ENCODE measurements at places on chromosomes 2 and 18.

GRCh38 chr2:231966886-231967285 is 5.4 kb downstream of the DIS3L2 start:
- no peak for DNase-seq

DNA sequence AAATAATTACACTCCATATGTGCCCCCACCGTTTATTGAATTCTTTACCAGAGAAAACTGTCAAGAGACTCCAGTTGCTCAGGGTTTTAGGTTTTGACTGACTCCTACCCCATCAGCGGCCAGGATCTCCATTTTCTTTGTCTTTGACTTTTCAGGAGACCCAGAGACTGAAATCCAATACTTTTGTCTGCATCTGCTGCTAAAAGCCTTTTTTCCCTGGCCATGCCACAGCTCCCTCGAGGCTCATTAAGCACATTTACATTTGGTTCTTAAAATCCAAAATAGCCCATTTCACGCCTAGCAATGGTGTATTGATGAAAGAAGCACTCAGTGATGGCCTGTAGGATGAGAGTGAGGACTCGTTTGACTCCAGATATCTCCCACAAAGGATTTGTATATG is 332.6 kb upstream of the ACVR2A start:
- no peak for DNase-seq

GRCh38 chr2:197297266-197297665 is 13.3 kb downstream of the ANKRD44 start:
- DNase-seq = no peak

GRCh38 chr2:232878855-232879617 is 9.0 kb downstream of the SNORC start:
- DNase-seq = no peak

- no peak for DNase-seq
Measured at GRCh38 chr2:229408356-229408755, 137.3 kb upstream of the PID1 start.

DNA sequence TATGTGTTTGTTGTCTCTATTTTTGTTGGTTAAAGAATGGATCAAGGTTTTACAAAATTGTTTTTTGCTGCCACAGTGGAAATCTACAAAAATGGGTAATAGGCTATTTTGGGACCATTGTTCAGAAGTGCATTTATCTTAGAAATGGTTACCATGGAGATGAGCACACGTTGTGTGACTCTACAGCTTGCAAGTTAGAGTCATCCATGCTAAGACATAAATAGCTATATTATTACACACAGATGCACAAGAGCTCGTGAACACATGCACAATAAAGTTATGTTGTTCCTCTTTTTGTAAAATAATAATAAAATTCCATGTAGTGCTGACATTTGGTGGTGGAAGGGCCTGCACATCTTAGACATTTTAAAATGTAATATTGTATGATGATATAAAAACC is 15.5 kb upstream of the DUSP19 start:
- DNase-seq = no peak

DNA sequence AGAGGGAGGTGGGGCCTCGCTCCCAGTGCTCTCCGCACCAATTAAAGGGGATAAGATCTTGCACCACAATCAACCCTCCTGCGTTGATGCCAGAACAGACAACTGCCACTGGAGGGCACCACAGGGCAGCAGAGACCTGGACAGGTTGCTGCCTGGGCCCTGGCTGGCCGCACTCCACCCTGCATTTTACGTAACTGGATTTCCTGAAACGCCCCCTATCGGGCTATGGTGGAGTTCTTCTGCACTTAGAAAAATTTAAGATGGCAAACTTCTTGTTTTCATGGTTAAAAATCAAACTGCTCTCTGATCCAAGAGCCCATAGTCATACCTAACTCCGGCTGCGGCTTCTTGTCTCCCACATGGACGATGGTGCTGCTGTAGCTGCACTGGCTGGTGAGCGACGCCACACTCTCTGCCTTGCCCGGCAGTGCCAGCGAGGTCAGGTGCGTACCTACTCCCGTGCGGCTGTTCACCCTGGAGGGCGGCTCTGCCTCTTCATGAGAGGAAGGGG is 16.8 kb upstream of the HES6 start:
- no peak for DNase-seq

- DNase-seq = no peak
Measured at GRCh38 chr2:130826821-130827501, 9.8 kb upstream of the ARHGEF4 start.

DNA sequence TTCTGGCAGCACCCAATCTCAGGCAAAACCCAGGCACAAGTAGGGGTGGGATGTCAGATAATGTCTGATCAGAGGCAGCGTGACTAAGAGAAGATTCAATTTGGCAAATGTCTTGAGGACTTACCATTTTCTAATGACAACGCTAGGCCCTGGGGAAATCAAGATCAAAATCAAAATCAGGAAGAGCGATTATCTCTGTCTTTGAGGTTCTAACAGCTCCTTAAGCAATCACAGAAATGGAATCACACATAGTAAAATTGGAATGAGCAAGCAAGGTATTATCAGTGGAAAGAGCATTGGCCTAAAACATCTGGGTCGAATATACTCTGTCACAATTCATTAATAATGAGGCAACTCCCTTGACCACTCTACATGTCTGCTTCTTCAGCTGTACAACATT is 8.6 kb upstream of the SERPINB2 start:
- no peak for DNase-seq

DNA sequence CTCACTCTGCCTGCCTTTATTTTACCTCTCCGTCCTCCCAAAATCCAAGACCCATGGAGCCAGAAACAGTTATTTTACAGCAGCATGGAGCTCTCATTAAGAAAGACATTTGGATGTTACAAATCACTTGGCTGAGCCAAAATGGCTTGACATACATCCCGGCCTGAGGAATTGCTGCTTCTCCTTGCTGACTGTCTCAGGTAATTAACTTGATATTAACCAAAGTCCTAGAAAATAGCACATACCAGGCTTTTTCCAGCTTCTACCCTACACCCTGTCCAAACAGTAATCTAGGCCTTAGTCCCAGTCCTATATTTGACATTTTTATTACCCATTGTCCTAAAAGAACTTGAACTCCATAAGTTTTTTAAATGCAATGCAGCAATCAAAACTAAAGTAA is 205.0 kb downstream of the TMX3 start:
- no peak for DNase-seq

DNA sequence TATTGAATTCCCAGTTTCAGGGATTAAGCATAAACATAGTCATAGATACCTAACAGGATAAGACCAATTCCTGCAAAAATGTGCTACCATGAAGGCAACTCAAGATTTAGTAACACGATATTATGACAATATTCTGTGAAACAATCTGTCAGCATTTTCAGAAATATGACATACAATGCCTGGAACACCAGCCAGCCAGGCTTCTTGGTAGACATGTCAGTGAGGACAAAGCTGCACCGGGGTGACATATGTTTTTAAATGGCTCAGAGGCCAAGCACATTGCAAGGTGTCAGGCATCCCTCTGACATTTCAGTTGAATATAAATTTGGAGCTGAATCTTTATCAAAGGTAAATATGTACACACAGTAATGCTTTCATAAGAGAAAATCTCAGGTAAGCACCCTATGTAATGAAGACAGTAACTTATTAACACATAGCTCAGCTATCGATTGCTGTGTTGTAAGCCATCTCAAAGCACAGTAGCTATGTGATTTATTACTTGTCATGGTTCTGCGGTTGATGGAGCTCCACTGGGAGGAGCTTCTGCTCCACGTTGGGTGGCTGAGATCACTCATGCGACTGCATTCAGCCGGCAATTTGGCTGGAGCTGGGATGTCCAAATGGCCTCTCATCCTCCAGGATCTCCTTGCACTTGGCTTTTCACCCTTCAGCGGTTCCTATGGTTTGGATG is 31.9 kb upstream of the EML6 start:
- DNase-seq = no peak

GRCh38 chr2:194621945-194622344 is 1035.1 kb upstream of the SLC39A10 start:
- DNase-seq = no peak

DNA sequence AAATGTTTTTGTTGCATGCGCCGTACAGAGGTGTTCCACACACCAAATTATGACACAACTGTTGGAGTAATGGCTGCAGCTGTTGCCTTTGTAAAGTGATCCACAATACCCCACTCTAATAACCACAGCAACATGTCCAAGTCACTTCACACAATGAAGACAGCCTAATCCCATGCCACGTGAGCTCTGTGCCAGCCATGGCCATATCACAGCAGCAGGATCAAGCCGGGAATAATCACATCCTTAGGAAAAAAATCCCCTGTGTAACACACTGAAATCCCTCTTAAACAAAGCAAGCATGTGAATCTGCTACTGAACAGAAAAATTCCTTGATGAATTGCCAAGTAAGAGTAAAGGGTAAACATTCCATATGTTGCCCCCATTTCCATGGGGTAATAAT is 179.5 kb upstream of the PARD3B start:
- no peak for DNase-seq

- DNase-seq = no peak
Measured at GRCh38 chr2:143158551-143159485, 29.6 kb downstream of the ARHGAP15 start.

DNA sequence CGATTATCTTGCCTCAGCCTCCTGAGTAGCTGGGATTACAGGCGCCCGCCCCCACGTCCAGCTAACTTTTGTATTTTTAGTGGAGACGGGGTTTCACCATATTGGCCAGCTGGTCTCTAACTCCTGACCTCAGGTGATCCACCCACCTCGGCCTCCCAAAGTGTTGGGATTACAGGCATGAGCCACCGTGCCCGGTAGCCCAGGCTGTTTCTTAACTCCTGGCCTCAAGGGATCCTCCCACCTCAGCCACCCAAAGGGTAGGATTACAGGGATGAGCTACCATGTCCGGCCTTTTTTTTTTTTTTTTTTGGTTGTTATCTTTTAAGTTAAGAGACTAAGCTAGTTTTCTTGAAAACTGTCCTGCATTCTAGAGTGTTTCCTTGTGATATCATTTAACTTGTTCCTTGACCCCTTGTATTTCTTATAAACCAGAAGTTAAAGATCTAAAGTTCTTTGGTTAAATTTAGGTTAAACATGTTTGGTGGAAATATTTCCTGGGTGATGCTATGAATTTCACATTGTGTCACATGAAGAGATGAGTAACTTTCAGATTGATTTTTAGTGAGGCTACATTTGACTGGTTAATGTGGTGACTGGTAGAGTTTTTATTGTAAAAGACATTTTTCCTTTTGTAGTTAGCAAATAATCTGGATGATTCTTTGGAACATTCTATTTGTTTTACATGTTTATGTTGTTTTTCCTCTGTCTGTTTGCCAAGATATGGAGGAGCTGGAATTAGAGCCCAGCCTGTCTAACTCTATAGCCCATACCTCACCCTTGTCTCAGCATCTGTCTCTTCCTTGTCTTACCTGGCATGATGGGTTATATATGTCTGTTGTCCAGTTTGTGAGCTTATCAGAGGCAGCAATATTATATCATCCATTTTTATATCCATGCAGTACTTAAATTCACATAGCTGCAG is 5.2 kb downstream of the NCAPH start:
- DNase-seq = no peak

DNA sequence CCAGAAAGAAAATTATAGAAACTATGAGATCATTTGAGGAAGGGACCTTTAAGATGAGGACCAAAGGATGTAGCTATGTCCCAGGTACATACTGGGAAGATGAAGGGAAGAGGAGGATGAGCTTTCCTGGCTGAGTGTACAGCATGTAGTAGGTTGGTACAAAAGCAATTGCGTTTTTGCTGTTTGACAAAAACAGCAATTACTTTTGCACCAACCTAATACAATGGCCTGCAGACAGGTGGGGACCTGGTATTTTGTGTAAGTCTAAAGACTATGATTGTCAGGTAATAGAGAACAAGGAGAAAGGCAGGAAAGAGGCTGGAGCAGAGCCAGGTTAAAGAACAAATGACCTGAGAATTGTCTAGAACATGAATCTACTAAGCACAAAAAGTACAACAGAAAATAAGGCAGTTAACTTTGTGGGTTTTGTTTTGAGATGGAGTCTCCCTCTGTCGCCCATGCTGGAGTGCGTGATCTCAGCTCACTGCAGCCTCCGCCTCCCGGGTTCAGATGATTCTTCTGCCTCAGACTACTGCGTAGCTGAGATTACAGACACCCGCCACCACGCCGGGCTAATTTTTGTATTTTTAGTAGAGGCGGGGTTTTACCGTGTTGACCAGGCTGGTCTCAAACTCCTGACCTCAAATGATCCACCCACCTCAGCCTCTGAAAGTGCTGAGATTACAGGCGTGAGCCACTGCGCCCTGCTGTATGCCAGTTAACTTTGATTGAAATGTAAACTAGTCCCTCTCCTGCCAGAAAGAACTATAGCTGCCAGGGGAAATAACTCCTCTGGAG is 3.2 kb upstream of the TGOLN2 start:
- no peak for DNase-seq

DNA sequence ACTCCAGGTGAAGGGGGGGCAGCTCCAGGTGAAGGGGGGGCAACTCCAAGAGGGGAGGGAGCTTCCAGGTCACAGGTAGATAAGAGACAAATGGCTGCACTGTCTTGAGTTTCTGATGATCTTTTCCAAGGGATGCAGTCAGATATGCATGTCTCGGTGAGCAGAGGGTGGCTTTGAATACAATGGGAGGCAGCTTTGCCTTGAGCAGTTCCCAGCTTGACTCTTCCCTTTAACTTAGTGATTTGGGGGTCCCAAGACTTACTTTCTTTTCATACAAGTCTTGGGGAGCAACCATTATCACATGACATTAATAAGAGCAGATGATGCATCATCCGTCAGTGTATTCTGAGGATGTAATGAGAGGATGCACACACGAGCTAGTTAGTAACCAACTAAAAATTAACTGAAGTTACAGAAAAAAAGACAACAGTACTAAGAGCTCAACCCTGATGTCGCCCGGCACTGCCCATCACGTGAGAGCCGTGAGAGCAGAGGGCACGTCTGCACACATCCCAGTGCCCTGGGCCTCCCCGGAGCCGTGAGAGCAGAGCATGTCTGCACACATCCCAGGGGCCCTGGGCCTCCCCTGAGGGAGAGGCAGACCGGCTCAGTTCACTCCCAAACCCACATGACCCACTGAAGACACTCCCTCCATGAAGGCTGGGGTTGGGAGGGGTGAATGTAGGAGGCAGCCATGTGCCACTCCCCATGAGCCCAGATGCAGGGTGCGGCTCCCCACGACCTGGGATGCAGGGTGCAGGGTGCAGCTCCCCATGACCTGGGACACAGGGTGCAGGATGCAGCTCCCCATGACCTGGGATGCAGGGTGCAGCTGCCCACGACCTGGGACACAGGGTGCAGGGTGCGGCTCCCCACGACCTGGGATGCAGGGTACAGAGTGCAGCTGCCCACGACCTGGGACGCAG is 39.4 kb downstream of the PXDN start:
- no peak for DNase-seq

Data from spinal cord (tissue), 10 donors.